ENCODE measurements at places on chromosomes 5 and 9. TPM values are rescaled to one million over a fixed set of nuclear protein-coding genes. Genes with fewer than 3 reads are reported as not detected.
A peak's percentile ranks its signal among the peaks of the same experiment; 100 is the strongest.

GRCh38 chr5:65446682-65447081 is 35.0 kb downstream of the ADAMTS6 start:
- no peak for DNase-seq

- DNase-seq, result no peak
These were observed 350.5 kb downstream of the ADGRV1 start for GRCh38 chr5:90909101-90909503.

- DNase-seq, result no peak
These were observed 73.0 kb downstream of the SLC12A2 start for GRCh38 chr5:128156521-128156920.

DNA sequence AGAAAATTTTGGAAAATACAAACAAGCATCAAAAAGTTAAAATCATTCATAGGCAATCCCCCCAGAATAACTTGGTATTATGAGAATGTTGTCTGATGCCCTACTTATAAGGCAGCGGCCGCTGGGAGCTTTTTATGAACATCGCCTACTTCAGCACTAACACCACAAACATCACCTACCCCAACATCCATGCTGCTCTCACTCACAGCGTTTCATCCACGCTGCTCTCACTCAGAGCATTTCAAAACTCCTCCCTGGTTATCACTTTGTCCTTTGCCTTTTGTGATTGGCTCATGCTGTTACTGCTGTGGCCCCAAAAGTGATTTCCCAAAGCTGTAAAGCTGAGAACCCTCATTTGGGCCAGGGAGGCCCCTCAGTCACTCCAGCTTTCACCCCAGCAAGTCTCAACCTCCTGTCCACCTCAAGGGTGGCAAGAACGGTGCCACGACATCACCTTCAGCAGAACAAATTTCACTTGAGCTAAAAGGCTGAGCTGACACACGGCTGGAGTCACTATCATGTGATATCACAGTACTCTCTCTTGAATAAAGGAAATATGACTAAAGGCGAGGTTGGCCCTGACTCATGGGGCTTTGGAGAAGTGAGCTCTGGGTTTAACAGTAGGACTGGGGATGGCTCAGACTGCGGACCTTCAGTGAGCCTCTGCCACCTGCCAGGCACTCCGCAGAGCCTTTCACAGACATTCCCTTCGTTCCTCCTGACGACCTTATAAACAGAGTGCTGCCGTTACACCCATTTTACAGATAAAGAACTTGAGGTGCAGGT is 25.2 kb downstream of the SHC3 start:
- peak; percentile 73 for DNase-seq

DNA sequence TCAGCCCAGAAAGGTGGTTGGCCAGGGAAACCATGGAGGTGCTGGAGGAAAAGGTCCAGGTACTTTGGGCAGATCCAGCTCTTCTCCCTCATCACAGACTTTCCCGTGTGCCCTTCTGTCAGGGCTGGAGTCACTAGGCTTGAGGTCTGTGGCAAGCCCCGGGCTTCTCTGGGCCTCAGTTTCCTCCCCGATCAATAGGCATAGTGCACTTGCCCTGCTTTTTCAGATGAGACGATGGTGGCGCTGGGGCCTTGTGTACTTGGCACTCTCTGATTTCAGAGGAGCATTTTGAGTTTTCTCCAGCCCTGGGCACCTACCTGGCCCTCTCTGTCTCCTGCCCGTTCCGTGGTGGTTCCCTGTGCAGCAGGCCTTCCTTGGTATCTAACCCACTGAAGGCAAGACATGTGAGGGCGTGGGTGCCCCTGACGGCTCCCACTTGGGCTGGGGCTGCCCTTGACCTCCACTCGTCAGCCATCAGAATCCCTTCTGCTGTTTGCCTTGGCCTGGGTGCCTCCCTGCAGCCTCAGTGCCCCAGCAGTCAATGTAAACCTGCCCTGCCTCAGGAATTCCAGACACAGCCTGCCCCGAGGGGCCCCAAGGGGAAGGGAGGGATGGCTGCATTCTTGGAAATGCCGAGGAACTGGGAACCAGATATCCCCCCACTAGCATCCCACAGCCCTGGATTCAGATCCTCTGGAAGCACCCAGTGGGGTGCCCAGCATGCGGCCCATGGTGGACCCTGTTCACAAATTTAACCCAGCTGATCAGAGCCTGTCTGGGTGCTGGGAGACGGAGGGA is 66.3 kb upstream of the COL5A1 start:
- no peak for DNase-seq

- DNase-seq, result no peak
These were observed 56.1 kb downstream of the WDR70 start for GRCh38 chr5:37435261-37435660.

DNA sequence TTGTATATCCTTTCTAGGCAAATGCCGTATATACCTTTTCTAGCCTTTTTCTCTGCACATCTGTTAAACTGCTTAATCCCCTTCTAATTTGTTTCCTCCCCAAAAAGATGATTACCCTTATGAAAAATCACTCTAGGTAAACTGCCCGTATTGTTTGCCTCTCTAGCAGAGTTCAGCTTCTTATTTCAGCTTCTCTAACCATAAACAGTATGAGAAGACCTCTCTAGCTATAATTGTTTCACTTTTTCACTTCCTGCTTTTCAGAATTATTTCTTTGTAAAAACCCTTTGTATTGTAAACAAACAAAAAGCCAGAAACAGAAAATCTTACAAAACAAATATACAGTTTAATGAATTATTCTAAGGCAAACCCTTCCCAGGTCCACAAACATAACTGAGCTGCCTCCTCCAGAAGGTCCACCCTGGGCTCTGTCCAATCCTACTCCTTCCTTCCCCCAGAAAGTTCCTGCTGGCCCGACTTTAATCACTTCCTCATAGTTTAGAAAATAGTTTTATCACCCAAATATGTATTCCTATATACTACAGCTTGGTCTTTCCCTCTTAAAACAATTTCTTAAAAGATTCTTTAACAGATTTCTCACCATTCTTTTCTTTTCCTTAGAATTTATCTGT is 158.1 kb downstream of the FGF1 start:
- no peak for DNase-seq

DNA sequence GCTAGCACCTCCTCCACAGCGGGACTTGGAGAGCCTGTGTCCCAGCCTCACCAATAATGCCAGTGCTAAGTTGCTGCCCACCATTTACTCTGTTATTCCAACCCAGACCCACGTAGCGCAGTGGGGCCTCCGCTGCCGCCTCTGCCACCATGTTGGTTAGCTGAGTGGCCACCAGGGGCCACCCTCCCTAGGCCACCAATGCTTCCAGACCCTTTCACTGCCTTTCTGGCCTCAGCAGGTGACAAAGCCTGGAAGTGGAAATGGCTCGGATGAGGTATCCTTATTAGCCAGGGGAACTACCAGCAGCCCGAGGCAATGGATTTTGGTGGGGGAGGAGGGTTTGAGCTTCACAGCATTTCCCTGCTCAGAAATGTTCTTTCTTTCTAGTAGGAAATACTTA is 110.1 kb downstream of the OSTF1 start:
- DNase-seq, result no peak

- no peak for DNase-seq
These were observed 700.8 kb downstream of the MAT2B start for GRCh38 chr5:164206196-164206595.

DNA sequence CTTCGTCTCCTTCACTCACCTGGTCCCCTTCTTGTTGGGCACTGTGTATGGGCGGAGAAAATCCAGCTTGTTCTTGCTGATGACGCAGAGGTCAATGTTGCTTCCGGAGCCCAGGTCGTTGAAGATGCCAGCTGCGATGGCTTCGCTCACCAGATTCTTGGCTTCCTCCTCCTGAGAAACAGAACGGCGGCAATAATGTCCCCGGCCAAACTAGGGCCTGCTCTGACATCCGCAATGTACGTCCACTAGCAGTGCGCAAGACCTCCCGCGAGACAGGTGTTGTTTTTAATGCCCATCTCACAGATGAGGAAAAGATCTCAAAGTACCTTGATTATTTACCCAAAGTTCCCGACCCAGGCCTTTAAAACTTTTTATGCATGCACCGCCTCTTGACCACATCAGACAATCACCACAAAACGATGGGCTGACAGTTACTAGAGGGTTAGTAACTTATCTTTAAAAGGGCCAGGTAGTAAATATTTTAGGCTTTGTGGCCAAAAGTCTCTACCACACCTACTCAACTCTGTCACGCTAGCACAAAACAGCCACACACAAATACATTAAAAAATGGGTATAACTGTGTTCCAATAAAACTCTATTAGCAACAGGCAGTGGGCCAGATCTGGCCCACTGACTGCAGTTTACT is 58.4 kb downstream of the PSMB7 start:
- DNase-seq, result no peak

The SCGB3A2 gene
- total RNA-seq, result not detected

The PRR16 gene
- 1.0 TPM for total RNA-seq

The TMEFF1 gene
- 15.7 TPM for total RNA-seq

The TXNDC8 gene
- not detected for total RNA-seq

The PDLIM7 gene
- 551 TPM for total RNA-seq

The TEK gene
- total RNA-seq, result 0.07 TPM

The ANKRD55 gene
- not detected for total RNA-seq

The SVEP1 gene
- 1.6 TPM for total RNA-seq

The PGM5 gene
- 0.79 TPM for total RNA-seq

The CTXN3 gene
- total RNA-seq, result not detected

Data from kidney epithelial cell (primary cell).